ENCODE measurements at places on chromosomes 12 and 14. TPM values are rescaled to one million over a fixed set of nuclear protein-coding genes. Genes with fewer than 3 reads are reported as not detected.

The PLEKHD1 gene
- not detected for total RNA-seq

The KRT86 gene
- total RNA-seq = not detected

The NFE2 gene
- 0.44 TPM for total RNA-seq

The CD27 gene
- total RNA-seq = 0.29 TPM

The KRT1 gene
- not detected for total RNA-seq

The P2RX7 gene
- total RNA-seq = 2.8 TPM

The KERA gene
- not detected for total RNA-seq

The SYNDIG1L gene
- total RNA-seq = not detected

The TMEM253 gene
- total RNA-seq = not detected

The ASIC1 gene
- total RNA-seq = 0.72 TPM

The CDKN3 gene
- total RNA-seq = 3.9 TPM

The OR4Q2 gene
- not detected for total RNA-seq

The SYT1 gene
- 5.2 TPM for total RNA-seq

The MYBPC1 gene
- total RNA-seq = not detected

Data from placental pericyte (primary cell).